Sigmoid colon (tissue), 7 donors: ENCODE measurements at places on chromosomes 12 and 14.

GRCh38 chr14:77406718-77407117 lies 16.6 kb downstream of the NOXRED1 start:
- H3K27ac ChIP-seq = no peak overlapping the region
- H3K4me1 ChIP-seq = no peaks in the 10 kb centered on the region
- no peaks in the 10 kb centered on the region for H3K27me3 ChIP-seq
- no peak overlapping the region for H3K4me3 ChIP-seq
- no peak for DNase-seq

DNA sequence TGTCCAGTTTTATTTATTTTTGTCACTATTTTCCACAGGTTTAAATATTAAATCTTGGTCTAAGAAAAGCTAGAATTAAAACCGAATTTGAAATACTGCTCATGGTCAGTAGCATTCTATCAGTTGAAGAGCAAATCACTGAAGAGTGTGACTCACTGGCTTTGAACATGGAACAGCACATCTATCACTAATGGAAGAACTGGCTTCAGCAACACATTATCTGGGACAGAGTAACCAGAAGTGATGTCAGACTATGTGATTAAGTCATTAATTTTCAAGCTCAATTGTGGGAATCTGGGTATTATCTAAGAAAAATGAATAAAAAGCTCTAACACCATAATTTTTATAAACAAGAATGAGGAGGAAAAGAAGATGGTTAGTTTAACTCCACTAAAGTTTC lies 527.5 kb downstream of the TMTC2 start:
- H3K4me1 ChIP-seq = no peaks in the 10 kb centered on the region
- no peak overlapping the region for H3K4me3 ChIP-seq
- no peaks in the 10 kb centered on the region for H3K36me3 ChIP-seq
- H3K27me3 ChIP-seq = no peaks in the 10 kb centered on the region
- DNase-seq = no peak

DNA sequence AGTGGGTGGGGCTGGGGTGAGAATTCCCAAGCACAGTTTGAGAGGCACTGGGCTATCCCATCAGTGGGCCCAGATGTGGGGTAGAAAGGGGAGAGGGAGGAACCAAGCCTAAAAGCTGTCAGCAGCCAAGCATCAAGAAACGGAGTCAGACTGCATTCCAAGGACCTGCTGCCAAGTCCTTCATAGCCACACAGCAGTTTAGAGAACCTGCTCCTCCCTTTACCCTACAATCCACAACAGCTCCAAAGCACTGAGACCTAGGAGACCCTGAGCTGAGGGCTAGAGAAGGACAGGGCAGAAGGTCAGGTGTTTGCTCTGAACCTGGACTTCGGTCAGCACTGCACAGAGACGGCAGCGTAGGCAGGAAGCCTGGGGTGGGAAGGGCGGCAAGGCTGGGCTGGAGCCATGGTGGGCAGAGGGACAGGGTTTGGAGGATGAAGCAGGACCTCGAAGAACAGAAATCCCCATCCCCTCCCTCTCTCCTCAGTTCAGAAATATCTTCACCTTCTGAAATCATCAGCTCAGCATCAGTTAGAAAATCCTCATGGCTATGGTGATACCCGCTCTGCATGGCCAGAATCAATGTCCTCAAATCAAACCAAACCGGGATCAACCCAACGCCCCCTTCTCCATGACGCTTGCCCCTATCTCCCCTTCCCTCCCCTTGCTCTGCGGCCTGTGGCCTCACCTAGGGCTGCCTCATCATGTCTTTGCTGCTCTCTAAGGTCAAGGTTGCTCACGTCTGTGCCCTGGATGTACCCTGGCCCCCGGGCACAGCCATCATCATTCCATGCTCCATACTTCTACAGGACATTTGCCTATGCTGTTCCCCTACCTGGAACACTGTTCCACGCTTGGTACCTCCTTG lies 12.9 kb upstream of the SERPINA4 start:
- no peak overlapping the region for H3K27ac ChIP-seq
- no peaks in the 10 kb centered on the region for H3K36me3 ChIP-seq
- no peak for DNase-seq

DNA sequence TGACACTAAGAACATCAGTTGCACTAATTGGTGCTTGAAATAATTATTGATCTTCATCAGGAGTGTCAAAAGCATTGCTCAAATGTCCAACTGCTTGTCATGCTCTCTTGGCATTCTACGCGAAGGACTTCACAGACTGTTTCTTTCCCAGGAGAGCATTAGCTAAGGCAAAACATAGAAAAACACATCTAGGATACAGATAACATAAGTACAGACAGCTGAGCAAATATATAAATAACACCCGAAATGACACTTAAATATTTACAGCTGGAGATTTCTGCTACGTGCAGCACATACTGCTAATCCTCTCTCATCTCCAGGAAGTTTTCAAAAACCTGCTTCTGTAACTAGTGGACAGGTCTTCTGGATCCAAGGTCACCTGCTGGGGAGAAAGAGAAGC lies 120.0 kb upstream of the PRMT8 start:
- H3K4me3 ChIP-seq = no peak overlapping the region
- peaks cover 31% of the 10 kb centered on the region for H3K27me3 ChIP-seq
- DNase-seq = no peak
- no peak overlapping the region for H3K27ac ChIP-seq
- peaks cover 4% of the 10 kb centered on the region for H3K4me1 ChIP-seq

GRCh38 chr14:66015071-66015780 lies 470.9 kb upstream of the CCDC196 start:
- H3K27me3 ChIP-seq = no peaks in the 10 kb centered on the region
- no peaks in the 10 kb centered on the region for H3K4me1 ChIP-seq
- no peaks in the 10 kb centered on the region for H3K36me3 ChIP-seq
- no peak overlapping the region for H3K27ac ChIP-seq
